Thyroid gland (tissue), 4 donors: ENCODE measurements at places on chromosomes 4 and X. TPM values are rescaled to one million over a fixed set of nuclear protein-coding genes. Genes with fewer than 3 reads are reported as not detected.
A peak's percentile ranks its signal among the peaks of the same experiment; 100 is the strongest.

DNA sequence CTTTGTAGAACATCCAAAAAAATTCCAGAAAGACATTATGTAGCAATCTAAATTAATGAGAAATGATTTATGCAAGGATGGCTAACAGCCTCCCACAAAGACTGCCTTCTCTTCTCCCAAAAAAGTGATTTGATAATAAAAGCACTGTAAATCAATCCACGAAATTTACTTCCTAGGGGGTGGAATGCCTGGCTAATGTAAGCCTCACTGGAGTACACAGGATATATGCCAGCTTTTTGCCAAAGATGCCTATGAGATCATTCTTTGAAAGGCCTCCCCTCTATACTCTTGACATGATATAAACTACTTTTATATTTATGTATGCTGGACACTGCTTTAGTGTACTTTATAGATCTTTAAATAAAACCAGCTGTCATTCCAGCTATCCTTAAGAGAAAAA lies 211.1 kb downstream of the ADAMTS3 start:
- no peaks in the 10 kb centered on the region for H3K27me3 ChIP-seq
- no peak for DNase-seq
- no peak overlapping the region for H3K4me3 ChIP-seq
- H3K27ac ChIP-seq: no peak overlapping the region
- H3K4me1 ChIP-seq: no peaks in the 10 kb centered on the region

DNA sequence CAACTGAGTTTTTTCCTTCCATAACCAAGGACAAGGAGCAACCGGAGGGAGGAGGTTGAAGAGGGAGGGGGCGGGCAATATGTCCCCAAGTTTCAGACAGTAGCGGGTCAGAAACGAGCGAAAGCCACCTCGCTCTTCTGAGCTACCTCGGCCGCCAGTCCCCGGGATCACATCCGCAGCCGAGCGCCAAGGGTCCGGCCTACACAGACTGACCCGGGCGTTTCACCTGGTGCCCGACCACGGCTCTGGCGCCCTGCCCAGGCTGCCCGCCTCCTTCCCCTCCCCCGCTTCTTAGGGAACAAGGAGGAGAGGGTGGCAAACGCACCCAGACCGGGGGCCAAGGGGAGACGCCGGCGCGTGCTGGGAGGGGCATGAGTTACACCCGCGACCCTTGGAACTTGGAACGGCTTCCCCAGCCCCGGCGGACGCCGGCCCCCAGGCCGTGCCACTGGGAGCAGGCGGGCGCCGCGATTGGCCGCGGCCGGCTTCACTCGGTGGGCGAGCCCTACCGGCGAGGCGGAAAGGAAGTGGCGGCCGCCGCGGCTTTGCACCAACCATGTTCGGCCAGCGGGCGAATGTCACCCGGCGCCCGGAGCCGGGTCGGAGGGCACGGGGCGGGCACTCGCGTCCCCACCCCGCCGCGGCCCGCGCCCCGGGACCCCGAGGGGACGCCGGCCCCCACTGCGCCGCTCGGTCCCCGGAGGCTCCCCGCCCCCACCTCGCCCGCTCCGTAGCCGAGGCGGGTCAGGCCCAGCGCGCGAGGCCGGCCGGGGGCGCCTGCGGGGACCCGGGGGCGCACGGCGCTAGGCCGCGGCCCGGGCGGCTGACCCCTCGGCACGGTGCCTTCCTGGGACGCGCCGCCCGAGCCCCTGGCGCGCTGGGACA lies 1.5 kb downstream of the IRF2 start:
- peaks cover 27% of the 10 kb centered on the region for H3K4me1 ChIP-seq
- peak; percentile 93 for DNase-seq
- peak overlapping the region; percentile 98 for H3K27ac ChIP-seq
- no peaks in the 10 kb centered on the region for H3K36me3 ChIP-seq

- H3K27me3 ChIP-seq: no peaks in the 10 kb centered on the region
- no peaks in the 10 kb centered on the region for H3K36me3 ChIP-seq
- no peak overlapping the region for H3K27ac ChIP-seq
- no peak for DNase-seq
- no peaks in the 10 kb centered on the region for H3K4me1 ChIP-seq
These were observed 309.9 kb downstream of the SPOCK3 start for GRCh38 chr4:166924424-166924823.

The PPP4R3C gene
- not detected for total RNA-seq

The KIF4A gene
- total RNA-seq: 0.13 TPM
